ENCODE measurements at places on chromosomes 5 and 9. TPM values are rescaled to one million over a fixed set of nuclear protein-coding genes. Genes with fewer than 3 reads are reported as not detected.

PCA3 gene
- not detected for total RNA-seq

UNC13B gene
- total RNA-seq, result 52.1 TPM

GRCh38 chr5:36629729-36630128 lies 23.3 kb downstream of the SLC1A3 start:
- no peak for DNase-seq
- H3K4me3 ChIP-seq, result no peak overlapping the region
- no peak overlapping the region for H3K27ac ChIP-seq
- no peaks in the 10 kb centered on the region for H3K27me3 ChIP-seq

- no peak overlapping the region for H3K27ac ChIP-seq
- no peaks in the 10 kb centered on the region for H3K36me3 ChIP-seq
- no peaks in the 10 kb centered on the region for H3K4me1 ChIP-seq
- H3K27me3 ChIP-seq, result no peaks in the 10 kb centered on the region
- no peak overlapping the region for H3K4me3 ChIP-seq
Measured at GRCh38 chr9:16363916-16364315, 506.6 kb downstream of the BNC2 start.

DNA sequence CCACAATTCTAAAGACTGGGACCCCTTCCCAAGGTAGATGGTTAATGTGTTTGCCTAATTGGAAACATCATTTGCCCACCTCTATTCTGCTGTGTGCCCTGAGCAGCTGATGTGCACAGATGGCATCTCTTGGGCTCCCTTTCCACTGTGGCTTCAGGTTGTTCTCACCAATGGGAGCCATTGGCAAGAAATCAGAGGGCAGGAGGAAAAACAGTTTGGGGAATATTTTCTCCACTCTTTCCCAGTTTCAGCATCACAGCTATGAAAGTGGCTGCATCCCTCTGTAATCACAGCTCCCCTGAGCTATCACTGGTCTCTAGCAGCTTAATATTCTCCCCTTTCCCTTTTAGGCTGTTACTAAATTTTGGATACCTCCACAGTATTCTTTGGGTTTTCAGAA lies 911.6 kb upstream of the SEMA6A start:
- no peak overlapping the region for H3K4me3 ChIP-seq
- no peaks in the 10 kb centered on the region for H3K27me3 ChIP-seq
- DNase-seq, result no peak

DNA sequence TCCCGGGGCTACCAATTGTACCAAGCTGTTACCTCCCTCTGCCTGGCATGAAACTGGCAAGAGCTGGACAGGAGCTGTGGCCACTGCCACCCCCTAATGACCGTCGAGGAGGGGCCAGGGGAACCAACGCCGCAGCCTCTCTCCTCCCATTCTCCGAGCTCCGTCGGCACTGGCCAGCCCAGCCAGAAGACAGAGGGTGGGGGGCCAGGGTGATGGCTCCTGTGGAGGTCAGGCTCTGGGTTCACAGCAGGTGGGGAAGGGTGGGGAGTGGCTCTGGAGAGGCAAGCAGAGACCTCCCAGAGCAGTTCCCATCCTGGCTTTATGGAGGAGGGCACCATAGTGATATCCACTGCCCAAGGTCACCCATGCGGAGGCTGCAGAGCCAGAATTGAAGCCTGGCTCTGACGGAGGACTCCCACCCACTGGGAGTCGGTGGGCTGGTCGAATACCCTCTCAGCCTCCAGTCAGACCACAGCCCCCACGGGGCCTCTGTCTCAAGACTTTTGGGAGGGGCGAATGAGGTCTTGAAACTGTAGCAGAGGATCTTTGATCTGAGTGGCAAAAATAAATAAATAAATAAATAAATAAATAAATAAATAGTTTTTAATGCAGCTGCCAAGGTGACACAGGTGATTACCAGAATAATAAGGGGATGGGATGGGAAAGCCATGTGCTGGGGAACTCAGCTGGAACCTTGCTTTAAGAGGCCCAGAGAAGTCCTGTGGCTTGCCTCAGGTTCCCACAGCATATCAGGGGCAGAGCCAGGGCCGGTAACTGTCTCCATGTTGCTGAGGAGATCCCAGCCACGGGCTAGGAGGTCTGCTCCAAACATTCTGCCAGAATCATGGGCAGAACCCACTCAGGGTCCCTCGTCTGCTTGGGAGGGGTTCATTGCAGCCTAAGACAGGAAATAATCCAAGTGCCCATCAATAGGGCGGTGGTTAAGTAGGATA lies 42.5 kb upstream of the NEURL1B start:
- no peaks in the 10 kb centered on the region for H3K27me3 ChIP-seq
- H3K36me3 ChIP-seq, result no peaks in the 10 kb centered on the region
- peaks cover 4% of the 10 kb centered on the region for H3K4me1 ChIP-seq
- DNase-seq, result no peak
- no peak overlapping the region for H3K4me3 ChIP-seq

DNA sequence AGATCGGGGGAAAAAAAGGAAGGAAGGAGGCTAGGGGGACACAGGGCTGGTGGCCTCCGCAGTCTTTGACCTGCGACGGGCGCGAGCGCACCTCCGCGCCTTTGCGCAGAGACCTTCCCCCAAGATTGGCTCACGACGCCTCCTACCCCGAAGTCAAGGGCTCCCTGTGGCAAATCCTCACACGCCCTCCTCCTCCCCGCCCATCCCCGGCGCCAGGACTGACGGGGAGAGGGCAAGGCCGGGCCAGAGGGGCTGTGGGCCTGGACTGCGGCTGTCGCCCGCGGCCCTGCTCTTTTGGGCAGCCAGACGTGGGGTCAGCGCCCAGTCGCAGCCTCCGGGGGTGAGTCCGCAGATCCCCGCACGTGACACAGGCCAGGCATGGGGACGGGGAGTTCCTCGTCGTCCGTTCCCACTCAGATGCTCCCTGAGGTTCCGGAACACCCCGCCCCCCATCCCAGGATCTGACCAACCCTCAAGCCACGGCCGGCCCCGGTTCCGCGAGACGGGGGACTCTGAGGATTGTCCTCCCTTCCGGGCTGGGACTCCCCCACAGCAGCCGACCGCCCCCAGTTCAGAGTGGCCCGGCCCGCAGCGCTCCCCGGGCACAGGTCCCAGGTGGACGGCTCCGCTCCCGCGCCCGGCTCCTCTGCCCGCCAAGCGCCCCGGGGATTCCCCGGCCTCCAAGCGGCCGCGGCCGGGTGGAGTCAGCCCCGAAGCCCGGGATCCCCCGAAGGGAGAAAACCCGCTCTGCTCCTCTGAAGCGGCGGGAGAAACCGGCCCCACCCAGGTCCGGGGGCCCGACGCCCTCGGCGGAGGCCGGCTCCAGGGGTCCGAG lies 543 bp upstream of the ANKRD33B start:
- peak overlapping the region; percentile 65 for H3K27ac ChIP-seq
- peak overlapping the region; percentile 75 for H3K4me3 ChIP-seq
- peaks cover 68% of the 10 kb centered on the region for H3K27me3 ChIP-seq
- peak; percentile 30 for DNase-seq
- peaks cover 16% of the 10 kb centered on the region for H3K4me1 ChIP-seq

Measured in transverse colon (tissue), 4 donors.